T-helper 2 cell (primary cell): ENCODE measurements at places on chromosomes 12 and 14.

- no peak for DNase-seq
These were observed 10.8 kb downstream of the PITPNM2 start for GRCh38 chr12:123139926-123140675.

DNA sequence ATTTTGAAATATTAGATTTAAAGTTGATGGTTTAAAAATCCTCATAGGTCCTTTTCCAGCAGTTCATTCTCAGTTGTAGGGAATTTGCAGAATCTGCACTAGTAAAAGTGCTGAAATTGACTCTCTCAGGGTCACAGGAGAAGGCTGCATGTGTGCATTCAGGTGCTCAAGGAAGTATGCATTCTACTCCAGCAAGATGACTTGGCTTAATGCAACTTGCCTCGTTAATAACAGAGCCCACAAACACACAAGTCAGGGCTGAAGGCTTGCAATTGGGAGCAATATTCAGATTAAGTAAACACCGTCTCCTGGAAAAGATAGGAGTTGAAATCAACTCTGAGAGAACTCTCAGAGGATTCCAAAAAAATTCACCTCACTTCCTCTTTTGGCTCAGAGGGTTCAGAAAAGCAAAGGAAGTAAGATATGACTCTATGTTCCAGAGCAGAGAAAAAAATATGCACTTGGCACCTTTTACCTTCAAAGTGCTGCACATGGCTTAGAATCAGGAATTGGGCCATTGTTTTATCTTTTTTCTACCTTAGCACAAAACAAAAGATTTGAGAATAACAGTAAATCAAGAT, 406.3 kb upstream of the DCN start:
- no peak for DNase-seq

DNA sequence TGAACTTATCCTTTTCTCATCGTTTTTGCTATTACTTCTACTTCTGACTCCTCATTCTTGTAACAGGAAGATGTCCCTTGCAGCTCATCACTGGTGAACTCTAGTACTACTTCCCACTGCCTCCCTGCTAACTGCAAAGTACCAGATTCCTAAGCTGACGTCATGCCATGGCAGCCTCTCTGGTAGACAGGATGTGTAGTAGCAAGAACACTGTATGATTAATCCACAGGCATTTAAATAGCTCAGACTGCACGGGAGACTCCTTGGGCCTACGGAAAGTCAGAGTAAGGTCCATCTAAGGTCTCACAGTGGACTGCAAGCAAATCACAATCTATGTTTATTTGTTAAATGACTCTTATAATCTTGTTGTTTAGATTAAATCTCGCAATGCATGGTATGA, 43.5 kb downstream of the DNAI7 start:
- DNase-seq, result no peak

DNA sequence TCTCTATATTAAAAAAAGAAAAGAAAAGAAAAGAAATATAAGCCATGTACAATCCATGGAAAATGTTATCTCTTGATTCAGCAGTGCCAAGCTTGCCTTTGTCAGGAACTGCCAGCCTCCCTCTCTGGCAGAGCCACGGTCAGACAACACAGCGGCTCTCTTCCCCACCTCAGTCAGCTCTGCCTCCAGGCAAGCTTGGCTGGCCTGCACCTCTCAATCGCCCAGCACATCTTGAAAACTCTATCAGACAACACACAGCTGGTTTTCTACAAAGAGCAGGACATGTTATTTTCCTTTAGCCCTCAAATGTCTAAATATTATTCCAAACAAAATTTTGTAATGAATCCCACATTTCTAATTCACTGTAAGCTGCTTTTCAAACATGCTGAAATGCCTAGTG, 20.0 kb upstream of the GCH1 start:
- DNase-seq, result no peak

DNA sequence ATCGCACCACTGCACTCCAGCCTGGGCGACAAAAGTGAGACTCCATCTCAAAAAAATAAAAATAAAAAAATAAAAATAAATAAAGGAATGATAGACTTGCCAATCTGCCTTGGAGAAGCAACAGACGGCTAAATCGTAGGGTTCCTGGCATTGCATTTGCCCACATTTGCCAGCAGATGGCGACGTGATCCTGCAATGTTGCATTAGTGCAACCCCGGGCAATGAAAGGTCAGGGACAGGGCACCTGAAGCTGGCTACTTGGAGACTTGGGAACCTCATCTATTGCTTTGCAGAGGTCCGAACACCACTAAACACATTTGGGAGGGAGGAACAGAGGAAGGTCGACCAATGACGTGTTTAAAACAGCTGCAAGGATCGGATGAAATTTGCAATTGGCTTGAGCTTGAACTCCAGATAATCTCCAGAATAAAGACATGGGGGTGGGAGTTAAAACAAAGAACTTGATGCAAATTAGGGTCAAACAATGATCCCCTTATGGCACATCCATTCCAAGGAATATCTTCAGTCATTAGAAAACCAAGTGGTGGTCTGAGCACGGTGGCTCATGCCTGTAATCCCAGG, 34.6 kb downstream of the SPRING1 start:
- DNase-seq, result no peak

- no peak for DNase-seq
These were observed 487.1 kb downstream of the PCNX1 start for GRCh38 chr14:71394386-71394785.

DNA sequence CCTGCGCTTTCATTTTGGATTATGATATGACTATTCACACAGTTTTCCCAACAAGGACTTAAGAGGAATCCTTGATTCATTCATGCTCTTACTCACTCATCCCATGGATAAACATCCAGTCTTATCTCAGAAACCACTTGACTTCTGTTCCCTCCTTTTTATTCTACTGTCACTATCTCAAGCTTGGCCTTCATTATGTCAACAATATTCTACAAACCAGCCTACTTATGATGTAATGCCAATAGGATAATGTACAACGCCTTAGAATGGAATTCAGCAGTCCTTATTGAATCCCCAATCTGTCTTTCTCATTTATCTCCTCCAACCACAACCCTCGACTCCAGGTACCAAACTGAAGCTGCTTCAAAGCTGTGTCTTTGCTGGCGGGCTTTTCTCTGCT, 448.5 kb downstream of the PDZRN4 start:
- DNase-seq, result no peak

- DNase-seq, result no peak
These were observed 111.1 kb downstream of the SLC15A4 start for GRCh38 chr12:128712622-128713021.

- DNase-seq, result no peak
These were observed 54.2 kb upstream of the PTHLH start for GRCh38 chr12:28026701-28027100.

- no peak for DNase-seq
These were observed 16.4 kb upstream of the PLD4 start for GRCh38 chr14:104908303-104908702.
